ENCODE measurements at places on chromosomes 2 and 18.

DNA sequence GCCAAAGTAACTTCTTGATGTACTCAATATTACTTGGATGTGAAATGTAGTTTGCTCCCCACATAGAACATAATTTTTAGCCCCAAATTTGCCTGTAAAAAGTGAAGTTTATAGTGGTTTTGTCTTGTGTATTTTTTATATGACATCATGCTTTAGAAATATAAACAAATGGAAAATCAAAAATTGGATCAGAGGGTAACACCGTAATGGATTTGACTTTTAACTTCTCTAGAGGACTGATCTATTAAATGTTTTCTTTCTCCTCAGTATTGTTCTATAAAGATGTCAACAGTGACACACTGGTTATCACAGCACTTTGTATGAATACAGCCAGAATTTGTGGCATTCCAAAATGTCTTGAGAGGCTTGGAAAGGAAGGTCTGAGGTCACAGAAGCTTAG lies 45.6 kb upstream of the RASGRP3 start:
- DNase-seq = no peak

DNA sequence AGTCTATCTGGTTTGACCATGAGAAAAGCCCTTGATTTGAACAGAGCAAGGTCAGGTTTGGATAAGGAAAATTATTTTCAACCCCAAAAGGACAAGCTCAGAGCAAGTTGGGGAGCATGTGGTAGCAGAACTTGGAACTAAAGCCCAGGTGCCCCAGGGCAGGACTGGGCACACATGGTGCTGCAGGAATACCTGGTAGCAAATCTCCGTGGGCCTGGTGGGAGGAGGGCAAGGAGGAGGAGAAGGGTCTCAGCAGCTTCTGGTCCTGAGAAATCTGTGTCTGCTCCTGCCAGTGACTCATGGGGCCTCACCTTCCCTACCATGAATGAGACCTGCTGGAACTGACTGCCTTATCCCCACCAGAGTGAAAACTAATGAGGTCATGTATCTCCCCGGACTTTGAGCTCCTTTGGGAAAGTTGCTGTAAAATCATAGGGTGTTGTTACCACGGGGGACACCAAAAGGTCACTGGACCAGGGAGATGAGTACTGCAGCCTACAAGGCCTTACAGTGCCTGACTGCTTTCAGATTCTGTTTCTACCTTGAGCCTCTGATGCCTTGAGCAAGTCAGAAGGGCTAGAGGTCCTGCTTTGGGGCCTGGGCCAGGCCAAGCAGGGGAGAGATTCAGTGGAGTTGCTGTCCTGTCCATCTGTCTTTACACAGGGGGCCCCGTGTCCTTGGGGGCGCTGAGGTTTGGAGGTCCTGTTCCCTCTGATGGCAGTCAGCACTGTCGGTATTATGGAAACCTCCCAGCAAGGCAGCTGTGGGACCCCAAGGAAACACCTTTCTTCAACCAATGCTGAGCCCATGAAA lies 304.0 kb downstream of the MYCN start:
- no peak for DNase-seq

DNA sequence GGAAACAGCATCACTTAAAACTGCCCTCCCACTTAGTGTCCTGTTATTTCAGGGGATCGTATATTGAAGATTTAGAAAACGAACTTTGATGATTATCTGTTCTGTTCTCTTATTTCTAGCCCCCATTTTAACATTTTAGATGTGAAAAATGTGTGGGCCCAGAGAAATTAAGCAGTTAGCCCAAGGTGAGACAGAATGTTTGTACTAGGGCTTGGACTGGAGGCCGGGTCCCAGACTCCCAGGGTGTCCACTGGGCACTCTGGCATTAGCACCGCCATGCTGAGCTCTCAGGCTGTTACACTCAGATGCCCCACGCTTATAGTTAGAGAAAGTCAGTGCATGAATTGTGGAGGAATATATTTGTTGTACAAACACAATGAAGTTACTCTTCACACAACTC lies 5.5 kb upstream of the RAX start:
- no peak for DNase-seq

GRCh38 chr2:98310010-98310409 lies 36.2 kb upstream of the CNGA3 start:
- DNase-seq = no peak

GRCh38 chr18:44840058-44840790 lies 159.5 kb downstream of the SETBP1 start:
- DNase-seq = no peak

- DNase-seq = no peak
Measured at GRCh38 chr2:204722207-204722606, 176.9 kb downstream of the PARD3B start.

- DNase-seq = no peak
Measured at GRCh38 chr2:207219676-207220501, 54.1 kb upstream of the KLF7 start.

DNA sequence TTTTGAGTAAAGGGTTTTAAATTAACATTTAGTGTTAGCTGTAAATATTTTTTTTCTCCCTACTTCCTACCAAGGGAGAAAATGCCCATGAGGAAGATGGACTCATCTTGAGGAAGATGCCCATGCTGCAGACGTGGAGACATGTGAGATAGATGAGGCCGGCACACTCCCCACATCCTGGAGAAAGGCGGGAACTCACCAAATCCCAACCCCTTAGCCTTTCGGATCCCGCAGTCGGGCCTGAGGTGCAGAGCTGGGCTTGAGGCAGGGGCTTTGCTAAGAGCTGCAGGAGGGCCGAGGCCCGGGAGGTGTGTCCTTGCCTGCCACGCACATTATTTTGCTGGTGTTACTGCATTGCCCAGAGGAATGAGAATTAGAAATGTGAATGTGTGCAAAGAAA lies 137.9 kb downstream of the NAPG start:
- no peak for DNase-seq

DNA sequence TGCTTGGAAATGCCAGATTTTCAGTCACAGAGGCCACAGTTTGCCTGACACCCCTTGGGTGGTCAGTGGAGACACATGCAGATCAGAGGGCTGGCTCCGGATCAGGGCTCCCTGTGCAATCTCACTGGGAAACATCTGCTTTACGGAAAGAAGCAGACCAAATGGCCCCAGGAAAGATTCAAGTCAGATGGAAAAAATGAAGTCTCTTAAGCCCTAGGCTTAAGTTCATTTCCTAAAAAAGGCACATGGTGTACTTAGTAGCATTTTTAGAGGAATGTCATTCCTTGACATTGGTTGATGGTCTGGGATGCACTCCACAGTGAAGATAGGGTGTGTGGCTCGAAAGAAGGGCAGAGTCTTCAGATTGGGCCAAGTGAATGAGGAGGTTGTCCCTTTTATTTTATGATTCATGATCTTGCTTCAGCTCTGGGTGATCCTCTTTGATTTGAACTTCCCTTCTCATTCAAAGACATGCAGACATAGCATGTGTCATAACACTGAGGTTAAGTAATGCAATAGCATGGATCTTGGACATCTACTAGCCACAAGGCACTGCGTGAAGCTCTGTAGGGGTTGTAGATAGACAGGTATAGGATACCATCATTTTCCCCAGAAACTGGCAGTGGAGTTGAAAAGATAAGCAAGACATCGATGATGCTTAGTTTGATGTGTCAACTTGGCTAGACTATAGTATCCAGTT lies 56.5 kb downstream of the KCNE4 start:
- DNase-seq = no peak

- DNase-seq = no peak
Measured at GRCh38 chr2:45028276-45028675, 19.0 kb upstream of the SIX2 start.

GRCh38 chr2:238998801-238999200 lies 150.9 kb downstream of the TWIST2 start:
- DNase-seq = no peak

GRCh38 chr2:238380785-238381184 lies 45.9 kb upstream of the ASB1 start:
- DNase-seq = no peak

- DNase-seq = no peak
Measured at GRCh38 chr2:164514491-164514890, 106.8 kb downstream of the GRB14 start.

DNA sequence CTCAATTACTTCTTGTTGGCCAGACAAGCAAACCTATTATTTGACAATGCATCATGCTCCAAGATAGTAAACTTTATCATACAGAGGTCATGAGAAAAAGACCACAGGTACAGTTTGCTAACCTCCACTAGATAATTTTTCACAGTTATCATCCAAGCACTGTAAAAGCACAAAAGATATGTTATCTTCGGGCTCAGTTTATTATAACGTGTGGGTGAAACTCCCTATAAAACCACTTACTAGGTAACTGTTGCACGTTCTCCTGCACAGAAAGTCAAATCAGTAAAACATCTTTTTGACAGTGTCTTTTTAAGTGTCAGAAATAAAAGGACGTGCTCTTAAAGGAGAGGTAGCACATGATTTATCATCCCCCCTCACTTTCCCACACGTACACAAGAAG lies 94.7 kb upstream of the BCL11A start:
- DNase-seq = no peak

DNA sequence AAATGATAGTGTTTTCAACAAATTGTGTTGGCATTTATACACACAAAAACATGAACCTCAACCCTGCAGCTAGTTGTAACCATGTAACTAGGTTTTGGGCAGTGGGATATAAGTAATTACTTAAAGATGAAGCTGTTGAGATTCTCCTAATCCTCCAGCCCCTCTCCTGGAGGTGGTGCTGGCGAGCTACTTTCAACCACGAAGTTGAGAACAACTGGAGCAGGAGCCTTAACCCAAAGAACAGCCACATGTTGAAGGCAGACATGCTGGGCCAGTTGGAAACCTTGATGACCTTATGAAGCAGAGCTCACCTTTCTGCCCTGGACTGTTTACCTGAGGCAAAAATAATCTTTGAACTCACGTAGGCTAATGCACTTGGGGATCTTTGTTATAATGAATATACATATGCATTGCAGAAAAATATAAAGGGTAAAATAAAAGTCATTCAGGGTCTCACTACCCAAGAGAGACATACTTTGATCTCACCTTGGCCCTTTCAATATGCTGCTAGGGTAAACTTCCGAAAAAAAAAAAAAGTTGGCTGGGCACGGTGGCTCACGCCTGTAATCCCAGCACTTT lies 89.6 kb upstream of the NPAS2 start:
- no peak for DNase-seq

- DNase-seq = no peak
Measured at GRCh38 chr2:211877061-211877460, 661.5 kb downstream of the ERBB4 start.

- no peak for DNase-seq
Measured at GRCh38 chr18:24397131-24397693, 412 bp downstream of the OSBPL1A start.

DNA sequence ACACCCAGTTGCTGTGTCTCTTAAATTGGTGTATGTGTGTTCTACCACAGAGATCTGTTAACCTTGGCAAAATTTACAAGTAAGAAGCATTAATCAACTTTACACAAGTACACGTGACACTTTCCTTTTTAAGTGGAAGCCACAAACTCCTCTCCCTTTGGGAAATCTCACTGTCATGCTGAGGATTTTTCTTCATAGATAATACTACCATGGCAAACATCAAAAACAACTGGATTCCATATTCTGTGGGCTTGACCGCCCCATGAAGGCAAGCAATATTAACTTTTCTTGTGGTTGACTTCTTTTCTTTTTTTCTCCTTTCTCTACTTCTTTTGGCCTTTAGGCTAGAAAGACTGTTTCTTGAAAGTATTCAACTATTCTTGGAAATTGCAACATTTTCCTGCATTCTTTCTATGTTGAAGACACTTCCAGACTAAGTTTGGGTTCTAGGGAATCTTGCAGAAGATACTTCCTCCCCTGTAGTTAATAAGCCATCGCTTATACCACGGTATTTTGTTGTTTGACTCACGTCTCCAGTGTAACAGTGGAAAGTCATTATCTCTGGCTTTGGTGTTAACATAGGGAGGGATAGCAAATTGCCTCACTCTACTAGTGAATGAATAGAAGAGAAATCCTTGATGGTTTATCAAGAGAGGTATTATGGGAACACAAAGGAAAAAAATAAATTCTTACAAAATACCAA lies 79.5 kb downstream of the SLC8A1 start:
- no peak for DNase-seq

DNA sequence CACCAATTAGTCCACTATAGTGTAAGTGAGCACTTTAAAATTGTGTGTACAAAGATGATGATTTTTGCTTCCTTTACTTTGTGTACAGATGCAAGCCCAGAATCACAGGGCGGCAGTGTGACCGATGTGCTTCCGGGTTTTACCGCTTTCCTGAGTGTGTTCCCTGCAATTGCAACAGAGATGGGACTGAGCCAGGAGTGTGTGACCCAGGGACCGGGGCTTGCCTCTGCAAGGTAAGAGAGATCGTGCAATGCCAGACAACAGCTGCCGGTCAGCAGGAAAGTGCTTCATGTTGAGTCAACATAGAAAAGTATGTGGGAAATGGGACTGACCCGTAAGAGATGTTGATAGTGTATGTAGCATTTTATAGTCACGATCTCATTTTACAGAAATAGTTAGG lies 156.8 kb upstream of the TTC39C start:
- DNase-seq = no peak

DNA sequence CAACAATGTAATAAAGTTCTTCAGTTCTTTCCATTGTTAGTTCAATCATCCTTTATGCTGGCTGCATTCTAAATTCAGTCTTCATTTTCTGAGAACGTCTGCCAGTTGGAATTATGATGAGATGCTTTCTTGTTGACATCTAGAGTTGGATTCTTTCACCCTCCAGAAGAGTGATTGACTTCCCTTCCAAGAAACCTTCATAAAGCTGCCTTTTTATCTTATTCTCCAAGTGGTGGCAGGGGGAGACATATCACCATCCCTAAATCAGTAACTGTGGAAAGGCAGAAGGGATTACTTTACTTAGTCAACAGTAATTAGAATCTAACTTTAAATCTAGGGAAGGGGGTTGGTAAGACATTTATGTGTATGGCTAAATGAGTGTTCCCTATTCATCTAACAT lies 86.8 kb upstream of the GULP1 start:
- no peak for DNase-seq

GRCh38 chr2:58047373-58047935 lies 848 bp downstream of the VRK2 start:
- DNase-seq = no peak

DNA sequence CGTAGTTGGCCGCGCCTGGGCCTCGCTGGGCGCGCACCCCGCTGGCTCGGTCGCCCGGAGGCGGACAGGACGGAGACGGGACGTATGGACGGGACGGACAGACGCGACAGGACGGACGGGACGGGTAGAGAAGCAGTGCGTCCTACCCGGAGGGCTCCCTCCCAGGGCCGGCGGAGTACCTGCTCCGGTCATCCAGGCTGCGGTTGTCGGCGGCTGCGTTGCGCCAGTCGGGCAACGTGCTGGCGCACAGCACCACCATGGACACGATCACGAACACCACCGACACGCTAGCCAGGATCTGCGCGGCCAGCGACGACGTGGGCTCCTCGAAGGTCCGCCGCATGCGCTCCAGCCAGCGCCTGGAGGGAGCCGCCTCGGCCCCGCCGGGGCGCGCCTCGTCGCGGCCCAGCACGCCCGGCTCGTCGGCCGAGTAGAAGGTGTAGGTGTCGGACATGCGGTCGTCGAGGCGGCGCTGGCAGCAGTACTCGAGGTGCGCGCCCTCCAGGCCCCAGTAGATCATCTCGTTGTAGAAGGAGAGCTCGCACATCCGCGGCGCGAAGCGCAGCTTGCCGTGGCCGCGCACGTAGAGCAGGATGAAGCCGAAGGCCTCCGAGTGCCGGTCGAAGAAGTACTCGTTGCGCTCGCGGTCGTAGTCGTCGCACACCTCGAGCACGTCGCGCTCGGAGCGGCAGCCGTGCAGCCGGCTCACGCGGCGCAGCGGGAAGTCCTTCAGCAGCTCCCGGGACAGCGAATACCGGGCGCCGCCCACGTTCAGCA lies 903 bp downstream of the KCNG3 start:
- no peak for DNase-seq
